ENCODE measurements at places on chromosomes 6 and 20.

GRCh38 chr6:165967810-165968407 lies 199.7 kb downstream of the TBXT start:
- no peak for DNase-seq

DNA sequence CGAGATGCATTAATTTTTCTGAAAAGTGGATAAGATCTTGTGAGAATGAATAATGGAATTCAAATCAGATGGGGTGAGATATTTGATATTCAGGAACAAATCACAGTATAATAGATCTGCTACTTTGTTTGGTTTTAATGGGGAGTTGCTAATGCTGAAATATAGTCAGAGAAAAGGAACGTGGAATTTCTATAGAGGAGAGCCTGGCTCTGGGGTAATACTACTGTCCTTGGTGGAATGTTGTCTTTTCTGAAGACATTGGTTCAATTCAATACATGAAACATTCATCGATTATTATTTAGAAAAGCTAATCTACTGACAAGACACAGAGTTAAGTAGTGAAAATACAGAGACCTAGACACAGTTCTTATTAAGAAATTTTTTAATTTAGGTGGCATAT lies 108.6 kb downstream of the ESR1 start:
- no peak for DNase-seq

- no peak for DNase-seq
Measured at GRCh38 chr20:36784116-36784515, 10.6 kb upstream of the DSN1 start.

DNA sequence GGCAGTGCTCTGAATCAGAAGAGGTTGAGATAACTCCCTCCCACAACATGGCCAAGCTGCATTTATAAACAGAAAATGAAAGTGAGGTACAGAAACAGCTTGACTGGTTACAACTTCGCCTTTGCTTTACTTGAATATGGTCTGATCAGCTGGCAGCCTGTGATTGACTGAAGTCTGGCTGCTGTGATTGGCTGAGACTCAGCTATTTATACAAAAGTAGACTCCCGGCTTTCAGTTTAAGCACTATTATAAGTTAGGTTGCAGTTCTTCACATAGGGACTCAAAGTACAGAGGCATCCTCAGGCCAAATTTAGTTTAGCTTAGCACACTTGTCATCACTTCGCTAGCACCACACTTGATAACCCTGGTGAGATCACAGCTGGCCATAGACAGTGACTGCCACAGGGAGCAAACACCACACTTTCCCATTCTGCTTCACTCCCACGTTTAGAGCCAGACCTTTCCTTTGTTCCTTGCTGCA lies 362.6 kb downstream of the EPM2A start:
- DNase-seq = no peak

DNA sequence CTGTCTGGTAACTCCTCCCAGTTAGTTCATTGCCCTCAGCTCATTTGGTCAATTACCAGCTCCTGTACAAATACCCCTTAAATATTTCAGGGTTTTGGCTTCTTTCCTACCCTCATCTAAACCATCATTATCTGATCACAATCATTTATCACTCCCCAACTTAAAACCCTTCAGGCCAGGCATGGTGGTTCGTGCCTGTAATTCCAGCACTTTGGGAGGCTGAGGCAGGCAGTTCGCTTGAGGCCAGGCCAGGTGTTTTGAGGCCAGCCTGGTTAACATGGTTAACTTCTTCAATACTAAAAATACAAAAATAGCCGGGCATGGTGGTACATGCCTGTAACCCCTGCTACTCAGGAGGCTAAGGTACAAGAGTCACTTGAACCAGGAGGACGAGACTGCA lies 9.4 kb downstream of the TGIF2 start:
- no peak for DNase-seq

- DNase-seq = no peak
Measured at GRCh38 chr6:169082817-169083507, 170.7 kb downstream of the THBS2 start.

DNA sequence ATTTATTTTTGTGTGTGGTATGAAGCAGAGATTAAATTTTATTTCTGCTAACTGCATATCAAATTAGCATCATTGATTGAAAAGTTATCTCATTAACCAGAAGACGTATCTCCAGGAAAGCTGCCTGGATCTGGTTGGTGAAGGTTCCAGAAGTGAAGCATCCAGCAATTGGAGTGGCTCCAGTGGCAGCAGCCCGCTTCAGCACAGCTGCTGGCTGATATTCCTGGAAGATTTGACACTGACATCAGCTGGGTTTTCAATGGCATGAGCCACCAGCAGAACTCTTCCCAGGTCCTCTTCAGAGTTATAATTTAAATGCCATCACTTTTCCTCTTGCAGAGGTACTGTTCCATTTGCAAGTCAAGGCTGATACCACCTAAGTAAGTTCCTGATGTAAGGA lies 363.5 kb downstream of the BCKDHB start:
- no peak for DNase-seq

GRCh38 chr6:169648092-169648491 lies 53.7 kb downstream of the WDR27 start:
- no peak for DNase-seq

- no peak for DNase-seq
Measured at GRCh38 chr6:10413850-10414738, 780 bp downstream of the TFAP2A start.

DNA sequence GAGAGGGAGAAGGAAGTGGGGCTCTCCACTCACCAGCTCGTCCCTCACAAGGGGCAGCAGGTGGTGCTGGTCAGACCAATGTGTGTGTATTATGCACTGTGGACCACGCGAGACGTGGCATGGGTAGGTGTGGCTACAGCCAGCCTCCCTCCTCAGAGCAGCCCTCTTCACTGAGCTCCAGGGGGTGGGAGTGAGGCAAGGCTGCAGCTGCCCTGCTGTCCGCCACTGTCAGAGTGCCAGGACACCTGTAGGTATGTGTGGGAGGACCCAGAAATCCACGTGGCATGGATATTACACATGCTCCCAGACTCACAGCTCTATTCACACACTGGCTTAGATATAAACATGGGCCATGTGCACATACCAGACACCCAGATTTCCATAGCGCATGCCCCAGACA lies 90.3 kb downstream of the VEGFA start:
- no peak for DNase-seq

DNA sequence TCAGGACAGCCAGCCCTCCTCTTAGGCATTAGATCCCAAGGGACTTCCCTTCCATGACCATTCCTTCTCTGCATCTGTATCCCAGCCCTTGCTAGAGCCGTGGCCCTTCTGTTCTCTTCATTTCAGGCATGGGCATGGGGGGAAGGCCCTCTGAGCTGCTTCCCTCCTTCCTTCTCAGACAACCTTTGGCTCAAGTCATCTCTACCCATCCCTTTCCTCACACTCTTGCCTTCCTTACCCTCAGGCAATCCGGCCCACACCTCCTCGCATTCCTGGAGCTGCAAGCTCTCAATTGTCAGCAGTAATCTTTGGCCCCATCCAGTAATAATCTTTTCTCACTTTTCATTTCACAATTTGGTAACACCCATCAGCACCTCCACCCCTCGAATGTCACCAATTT lies 426.9 kb upstream of the JARID2 start:
- no peak for DNase-seq

- DNase-seq = no peak
Measured at GRCh38 chr6:157891544-157892362, 68.7 kb downstream of the SNX9 start.

DNA sequence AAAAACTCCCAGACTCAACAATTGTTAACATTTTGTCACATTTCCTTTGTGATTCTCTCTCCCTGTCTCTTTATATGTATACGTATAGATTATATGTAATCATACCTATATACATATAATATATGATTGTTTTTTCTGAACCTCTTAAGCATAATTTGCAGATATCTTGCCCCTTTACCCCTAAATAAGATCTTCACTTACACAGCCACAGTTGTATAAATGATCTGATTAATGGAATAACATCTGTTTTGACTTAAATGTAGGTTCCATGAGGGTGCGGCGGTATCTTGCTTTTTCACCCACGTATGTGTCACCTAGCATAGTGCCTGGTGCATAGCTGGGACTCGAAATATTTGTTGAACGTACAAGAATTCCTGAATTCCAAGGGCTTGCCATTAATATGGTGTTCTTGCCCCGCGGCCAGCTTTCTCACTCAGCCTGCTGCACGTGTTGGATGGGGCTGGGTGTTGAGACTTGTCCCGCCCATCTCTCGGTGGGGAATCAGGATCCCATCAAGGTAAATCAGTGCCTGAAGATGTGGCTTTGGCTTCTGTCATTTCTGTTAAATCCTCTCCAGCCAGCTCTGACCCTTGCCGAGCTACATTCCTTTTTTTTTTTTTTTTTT lies 10.4 kb upstream of the MANBAL start:
- DNase-seq = no peak

GRCh38 chr20:1881240-1881835 lies 13.9 kb upstream of the SIRPA start:
- DNase-seq = no peak

- DNase-seq = no peak
Measured at GRCh38 chr20:32638848-32639247, 34.9 kb downstream of the C20orf203 start.

GRCh38 chr6:87654122-87654521 lies 47.9 kb downstream of the AKIRIN2 start:
- no peak for DNase-seq

DNA sequence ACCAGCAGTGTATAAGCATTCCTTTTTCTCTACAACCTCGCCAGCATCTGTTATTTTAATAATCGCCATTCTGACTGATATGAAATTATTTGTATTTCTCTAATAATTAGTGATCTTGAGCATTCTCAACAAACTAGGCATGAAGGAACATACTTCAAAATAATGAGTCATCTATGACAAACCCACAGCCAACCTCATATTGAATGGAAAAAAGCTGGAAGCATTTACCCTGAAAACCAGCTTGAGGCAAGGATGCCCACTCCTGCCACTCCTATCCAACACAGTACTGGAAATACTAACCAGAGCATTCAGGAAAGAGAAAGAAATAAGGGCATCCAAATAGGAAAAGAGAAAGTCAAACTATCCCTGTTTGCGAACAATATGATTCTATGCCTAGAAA lies 390.6 kb upstream of the ID4 start:
- no peak for DNase-seq

DNA sequence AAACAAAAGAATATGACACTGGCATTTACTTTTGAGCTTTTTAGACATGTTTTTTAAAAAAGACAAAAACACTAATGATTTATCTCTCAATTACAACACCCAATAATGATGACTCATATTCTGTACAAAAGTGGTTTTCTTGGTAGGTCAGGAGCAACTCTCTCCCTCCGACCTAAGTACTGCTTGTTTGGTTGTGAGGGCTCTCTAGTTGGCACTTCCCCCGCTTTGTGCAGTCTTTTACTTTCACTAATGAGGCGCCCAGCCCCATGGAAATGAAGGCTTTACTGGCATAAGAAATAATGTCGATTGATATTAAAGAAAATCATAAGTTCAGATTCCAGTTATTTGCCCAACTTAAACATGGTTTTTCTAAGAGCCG lies 1.3 kb downstream of the KPNA5 start:
- DNase-seq = no peak

DNA sequence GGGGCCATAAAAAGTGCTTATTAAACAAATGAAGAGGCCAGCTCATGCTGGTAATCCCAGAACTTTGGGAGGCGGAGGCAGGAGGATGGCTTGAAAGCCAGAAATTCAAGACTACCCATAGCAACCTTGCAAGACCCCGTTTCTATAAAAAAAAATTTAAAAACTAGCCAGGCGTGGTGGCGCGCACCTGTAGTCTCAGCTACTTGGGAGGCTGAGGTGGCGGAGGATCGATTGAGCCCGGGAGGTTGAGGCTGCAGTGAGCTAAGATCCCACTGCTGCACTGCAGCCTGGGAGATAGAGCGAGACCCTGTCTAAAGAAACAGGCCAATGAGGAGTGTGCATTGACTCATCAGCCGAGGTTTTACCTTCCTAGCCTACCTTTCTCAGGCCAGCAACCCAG lies 15.2 kb downstream of the NPEPL1 start:
- no peak for DNase-seq

GRCh38 chr20:18712131-18712530 lies 101.5 kb upstream of the SCP2D1 start:
- no peak for DNase-seq

DNA sequence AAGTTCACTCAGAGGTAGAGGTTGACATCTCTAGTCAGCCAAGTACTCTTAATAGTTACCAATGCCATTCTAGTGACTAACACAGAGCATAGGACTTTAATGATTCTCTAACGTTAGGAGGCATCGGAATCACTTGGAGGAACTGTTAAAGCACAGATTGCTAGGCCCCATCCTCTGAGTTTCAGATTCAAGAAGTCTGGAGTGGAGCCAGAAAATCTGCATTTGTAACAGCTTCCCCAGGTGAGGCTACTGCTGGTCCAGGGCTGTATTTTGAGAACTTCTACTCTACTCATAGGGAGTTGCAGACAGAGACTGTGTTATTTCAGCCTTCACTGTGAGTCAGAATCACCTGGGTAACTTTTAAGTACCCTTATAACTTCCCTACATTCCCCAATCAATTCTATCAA lies 5.7 kb downstream of the LMBRD1 start:
- DNase-seq = no peak

DNA sequence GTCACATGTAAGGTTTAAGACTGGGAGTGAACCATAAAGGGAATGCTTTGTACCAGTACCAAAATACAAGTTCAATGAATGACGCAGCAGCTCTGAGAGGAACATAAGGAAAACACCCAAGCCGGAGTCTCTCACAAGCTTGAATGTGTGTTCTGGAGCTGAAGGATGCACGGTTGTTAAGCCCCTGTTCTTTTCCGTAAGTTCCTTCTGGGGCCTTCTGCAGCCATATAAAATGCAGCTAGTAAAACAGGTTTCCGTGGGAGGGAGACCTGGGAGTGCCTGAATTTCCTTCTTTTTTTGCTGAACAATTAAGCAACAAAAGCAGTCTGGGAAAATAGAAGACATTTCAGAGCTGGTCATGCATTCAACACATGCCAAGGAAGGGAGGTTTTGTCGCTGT lies 73.2 kb upstream of the JAG1 start:
- DNase-seq = no peak

DNA sequence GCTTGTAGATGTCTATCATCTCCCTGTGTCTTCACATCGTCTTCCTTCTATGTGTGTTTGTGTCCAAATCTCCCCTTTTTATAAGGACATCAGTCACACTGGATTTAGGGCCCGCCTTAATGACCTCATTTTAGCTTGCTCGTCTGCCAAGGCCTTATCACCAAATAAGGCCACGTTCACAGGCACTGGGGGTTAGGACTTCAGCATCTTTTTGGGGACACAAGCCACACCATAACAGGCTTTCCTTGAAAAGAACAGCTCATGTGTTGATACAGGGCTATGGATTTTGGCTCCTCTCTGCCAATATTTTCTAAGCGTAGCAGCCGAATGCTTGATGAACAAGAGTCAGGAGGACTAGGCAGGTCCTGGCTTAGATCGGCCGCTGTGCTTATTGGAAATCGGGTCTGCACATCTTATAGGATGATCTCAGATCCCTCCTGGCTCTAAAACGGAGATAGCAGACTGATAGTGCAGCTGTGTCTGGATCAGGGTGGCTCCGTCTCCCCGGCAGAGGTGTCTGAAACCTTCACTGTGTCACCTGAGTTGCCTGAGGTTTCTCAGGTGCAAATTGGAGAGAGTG lies 16.2 kb upstream of the TMEM181 start:
- DNase-seq = no peak

GRCh38 chr20:5670036-5670536 lies 80.1 kb upstream of the SHLD1 start:
- DNase-seq = no peak

Data from T-helper 22 cell (primary cell).